Activated naive CD4-positive, alpha-beta T cell treated with anti-CD3 and anti-CD28 coated beads, Interleukin-2, amount 50 U/mL, for 72 hours (primary cell): ENCODE measurements at places on chromosomes 4 and X. TPM values are rescaled to one million over a fixed set of nuclear protein-coding genes. Genes with fewer than 3 reads are reported as not detected.
A peak's percentile ranks its signal among the peaks of the same experiment; 100 is the strongest.

Gene PRDX4
- 48.2 TPM for total RNA-seq

GRCh38 chr4:95513022-95513421 is 35.8 kb downstream of the UNC5C start:
- no peak for DNase-seq

Gene TBCK
- 45.9 TPM for total RNA-seq

GRCh38 chrX:103794119-103794518 is 17.5 kb downstream of the PLP1 start:
- DNase-seq, result no peak

Gene SLC4A4
- total RNA-seq, result 0.12 TPM

Gene MAGEC1
- total RNA-seq, result not detected

- DNase-seq, result no peak
Observed at GRCh38 chr4:111776561-111776960, 368.7 kb upstream of the FAM241A start.

Gene ADAM29
- not detected for total RNA-seq

DNA sequence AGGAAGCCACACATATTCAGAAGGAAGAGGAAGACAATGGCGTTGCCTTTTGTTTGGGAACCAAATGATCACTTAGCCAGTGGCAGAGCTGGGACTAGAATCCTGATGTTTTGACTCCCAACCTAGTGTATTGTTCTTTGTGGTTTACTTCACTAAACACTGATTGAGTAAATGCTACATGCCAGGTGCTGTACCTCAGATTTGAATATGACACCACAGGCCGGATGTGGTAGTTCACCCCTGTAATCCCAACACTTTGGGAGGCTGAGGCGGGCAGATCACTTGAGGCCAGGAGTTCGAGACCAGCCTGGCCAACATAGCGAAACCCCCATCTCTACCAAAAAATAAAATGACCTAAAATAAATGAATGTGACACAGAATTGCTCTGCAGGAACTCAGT is 8.4 kb downstream of the NDUFA1 start:
- DNase-seq, result no peak

- peak; percentile 56 for DNase-seq
Observed at GRCh38 chr4:1872870-1873269, 1.7 kb downstream of the NSD2 start.
